T-cell (primary cell): ENCODE measurements at places on chromosomes 4 and X.

DNA sequence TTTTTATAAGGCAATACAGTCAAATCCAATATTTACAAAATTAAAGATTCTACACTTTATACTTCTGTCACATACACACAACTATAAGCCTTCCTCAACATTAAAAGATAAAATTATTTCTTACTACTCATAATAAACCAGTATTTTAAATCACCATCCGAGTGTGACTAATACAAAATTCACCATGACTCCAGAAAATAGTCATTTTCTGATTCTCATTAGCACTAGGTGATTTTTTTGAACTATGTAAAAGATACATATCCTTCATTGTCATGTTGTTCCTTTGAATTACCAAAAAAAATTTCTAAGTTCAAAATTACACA is 646 bp upstream of the SLC7A11 start:
- no peak for DNase-seq

DNA sequence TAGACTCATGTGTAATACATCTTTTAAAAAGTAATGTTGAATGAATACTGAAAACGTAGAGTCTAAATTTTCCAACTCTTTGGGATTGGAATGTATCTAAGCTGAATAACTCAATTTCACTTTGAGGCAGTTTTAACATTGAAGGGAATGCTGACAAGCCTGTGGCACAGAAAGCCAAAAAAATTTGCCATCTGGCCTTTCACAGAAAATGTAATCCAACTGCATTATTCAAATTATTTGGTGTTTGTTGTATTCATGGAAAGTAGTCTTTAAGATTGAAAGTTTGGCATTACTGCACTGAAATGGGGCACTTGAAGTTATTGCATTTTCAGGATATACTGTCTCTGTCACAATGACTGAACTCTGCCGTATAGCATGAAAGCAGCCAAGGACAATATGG is 186.9 kb downstream of the FRMPD4 start:
- no peak for DNase-seq

- no peak for DNase-seq
Measured at GRCh38 chrX:129780441-129781105, 824 bp downstream of the SASH3 start.

- DNase-seq: no peak
Measured at GRCh38 chrX:136674270-136674985, 26.5 kb downstream of the CD40LG start.

DNA sequence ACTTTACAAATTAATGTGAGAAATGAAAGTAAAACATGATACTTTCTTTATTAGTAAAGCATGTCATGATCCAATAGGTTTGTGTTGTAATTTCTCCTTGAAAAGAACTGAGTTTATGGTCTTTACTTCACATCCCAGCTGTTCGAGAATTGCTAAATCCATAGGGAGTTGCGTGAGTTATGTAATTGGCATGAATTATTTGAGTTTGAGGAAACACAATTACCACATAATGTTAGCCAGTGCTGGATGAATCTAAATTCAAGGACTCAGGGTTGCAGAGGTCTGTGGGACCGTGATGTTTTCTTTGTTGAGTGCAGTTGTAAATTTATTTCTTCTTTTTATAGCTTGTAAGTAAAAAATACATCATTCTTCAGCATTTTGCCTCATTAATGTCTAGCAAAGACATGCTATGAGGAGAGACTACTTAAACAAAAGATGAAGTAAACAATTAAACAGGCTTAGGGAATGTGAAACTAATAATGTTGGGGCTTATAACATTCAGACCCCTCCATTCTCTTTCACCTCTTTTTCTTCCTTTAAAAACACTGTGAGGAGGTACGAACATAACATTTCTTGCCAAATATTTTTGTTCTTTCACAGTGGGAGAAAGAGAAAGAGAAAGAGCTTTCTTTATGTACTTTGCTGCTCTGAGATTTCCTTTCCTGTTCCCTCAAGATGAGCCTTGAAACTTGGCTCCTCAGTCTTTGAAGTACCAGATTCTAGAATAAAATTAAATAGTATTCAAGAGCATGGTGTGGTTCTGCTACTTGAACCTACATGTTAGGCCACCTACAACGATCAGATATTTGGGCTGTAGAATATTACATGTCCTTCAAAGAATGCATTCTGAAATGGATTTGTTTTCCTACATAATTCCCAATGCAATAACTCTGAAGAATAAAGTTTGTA is 159.6 kb upstream of the ANK2 start:
- DNase-seq: no peak

- DNase-seq: no peak
Measured at GRCh38 chr4:152976212-152976761, 40.2 kb downstream of the FHDC1 start.

DNA sequence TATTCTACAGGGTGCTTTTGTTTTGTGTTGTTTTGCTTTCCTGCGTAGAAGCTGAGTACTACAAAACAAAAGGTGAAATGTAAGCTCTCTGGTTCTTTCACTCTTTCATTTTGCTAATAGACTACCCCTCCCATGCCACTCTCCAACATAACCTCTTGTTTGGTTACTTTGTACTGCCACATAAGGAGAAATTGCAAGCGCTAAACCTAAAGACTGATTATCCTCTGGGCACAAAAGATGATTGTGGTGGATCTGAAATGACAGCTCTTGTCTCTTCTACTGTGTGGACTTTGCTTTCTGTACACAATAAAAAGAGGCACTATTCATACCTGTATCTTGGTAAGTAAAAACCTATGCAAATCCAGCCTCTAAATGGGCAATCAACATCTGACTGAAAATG is 5.3 kb downstream of the MBNL3 start:
- DNase-seq: no peak

DNA sequence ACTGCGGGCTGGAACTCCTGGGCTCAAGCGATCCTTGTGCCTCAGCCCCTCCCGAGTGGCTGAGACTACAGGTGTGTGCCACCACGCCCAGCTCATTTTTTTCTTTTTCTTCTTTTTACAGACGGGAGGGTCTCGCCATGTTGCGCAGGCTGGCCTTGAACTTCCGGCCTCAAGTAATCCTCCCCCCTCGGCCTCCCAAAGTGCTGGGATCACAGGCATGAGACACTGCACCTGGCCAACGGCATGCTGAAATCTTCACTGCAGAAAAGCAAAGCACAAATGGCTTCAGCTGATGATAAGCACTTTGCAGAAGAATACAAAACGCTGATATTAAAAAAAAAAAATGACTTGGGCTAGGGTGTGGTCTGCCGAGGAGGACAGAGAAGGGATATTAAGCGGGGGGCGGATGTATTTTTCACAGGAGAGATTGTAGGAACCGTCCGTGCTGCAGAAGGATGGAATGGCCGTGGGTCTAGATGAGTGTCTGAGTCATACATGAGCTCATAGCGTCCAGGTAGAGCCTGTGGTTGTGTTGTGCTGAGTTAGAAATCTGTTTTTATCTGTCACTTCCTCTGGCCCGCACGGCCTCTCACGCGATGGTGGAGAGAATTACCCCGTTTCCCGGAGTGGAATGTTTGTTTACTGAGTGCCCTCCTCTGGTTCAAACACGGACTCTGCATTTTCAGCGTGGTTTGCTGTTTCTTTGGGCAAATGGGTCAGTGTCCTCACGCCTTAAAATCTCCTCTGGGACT is 8.5 kb upstream of the AKAP17A start:
- DNase-seq: no peak

DNA sequence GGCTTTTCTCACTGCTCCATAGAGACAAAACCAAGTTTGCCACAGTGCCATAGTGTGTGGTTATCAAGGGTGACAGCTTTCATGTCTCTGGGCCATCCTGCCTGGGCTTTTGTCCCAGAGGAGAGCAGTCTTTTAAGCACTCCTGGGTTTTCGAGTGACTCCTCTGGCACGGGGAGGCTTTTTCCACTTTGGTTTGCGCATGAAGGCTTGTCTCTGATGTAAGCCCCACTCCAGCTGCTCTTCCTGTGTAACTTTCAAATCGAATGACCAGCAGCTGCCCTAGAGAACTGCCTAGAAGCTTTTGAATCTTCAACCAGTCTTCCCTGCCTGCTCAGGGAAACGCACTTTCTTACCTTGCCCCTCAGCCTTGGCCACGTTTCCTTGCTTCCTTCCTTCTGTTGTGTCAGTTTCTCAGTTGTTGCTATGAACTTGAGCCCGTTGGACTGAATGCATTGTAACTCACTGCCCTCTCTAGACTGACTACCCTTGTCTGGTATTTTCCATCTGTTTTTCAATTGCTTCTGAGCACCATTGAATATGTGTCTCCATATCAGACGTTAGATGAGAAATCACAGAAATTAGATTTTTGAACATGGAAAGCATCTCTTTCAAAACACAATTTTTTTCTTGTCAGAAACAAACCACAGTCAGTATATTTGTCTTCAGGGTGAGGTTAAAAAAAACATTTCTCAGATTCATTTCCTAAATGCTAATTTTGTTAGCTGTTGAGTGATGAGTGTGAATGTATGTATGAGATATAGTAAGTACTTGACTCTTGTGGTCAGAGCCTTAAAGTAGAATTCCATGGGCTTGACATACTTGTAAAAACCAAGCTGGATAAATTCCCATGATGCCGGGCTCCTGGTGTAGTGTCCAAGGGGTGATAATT is 45.3 kb downstream of the SLC9A6 start:
- DNase-seq: no peak

GRCh38 chr4:36757580-36758311 is 476.3 kb downstream of the DTHD1 start:
- no peak for DNase-seq

GRCh38 chr4:88836216-88836615 is 138.6 kb upstream of the NAP1L5 start:
- no peak for DNase-seq

GRCh38 chrX:53717205-53717604 is 30.7 kb upstream of the HUWE1 start:
- DNase-seq: no peak

DNA sequence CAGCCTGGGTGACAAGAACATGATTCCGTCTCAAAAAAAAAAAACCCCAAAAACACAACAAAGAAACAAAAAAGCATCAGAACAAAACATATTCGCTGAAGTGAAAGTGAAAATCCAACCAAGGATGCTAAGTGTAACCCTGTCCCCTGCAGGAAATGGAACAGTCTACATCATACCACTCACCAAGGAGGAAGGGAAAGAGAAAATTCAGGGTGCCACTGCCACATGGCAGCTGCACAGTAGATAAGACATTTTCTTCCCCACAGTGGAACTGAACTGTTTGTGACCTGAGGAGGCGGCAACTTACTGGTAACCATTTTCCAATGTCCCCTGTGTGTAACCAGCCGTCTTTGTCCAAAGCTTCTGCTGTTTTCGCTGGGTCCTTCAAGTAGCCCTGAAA is 28.2 kb upstream of the CENPU start:
- peak; percentile 38 for DNase-seq

- DNase-seq: no peak
Measured at GRCh38 chrX:73447311-73447794, 500 bp downstream of the CDX4 start.

DNA sequence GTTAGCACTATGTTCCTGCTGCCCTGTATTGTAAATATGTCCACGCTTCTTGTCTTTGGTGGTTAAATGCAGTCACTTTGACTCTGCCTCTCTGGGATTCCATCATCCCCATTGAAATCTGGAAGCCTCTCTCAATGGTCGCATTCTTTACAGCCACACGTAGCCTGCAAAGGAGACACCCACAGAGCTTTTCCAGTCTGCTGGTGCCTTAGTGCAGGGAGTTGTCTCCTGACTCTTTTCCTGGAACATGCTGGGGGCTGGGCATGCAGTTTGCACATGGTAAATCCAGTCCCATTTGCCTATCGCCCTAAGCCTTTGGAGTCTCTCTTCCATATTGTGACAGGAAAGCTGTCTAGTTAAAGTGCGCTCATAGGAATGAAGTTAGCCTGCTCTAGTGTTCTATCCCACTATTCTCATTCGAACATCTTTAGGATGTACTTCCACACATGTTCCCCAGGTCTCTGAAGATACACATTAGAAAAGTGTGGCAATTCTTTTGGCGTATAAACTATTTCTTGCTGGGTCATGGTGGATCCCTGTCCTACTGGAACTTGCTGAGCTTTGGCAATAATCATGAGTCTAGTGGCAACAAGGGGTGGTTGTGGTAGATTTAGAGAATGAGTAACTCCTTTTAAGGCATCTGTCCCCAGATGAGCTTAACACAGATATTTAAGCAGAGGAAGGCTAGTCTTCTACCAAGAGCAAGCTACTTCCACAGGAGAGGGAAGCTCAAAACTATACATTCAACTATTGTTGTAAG is 33.7 kb downstream of the COQ2 start:
- no peak for DNase-seq

DNA sequence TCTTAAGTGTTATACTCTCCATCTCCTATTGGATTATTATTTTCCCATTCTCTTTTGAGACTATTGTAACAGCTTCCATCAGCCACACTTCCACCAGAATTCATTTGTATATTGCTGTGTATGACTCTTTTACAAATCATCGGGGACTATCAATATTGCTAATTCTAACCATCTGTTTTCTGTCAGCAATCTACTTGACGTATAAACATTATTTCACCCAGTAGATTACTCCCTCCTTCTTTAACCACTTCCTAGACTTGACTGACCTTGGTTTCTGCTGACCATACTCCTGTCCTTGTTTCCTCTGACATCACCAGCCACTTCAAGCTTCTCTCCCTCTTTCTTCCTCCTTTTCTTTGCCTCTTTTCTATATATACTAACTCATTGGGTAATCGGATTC is 402.9 kb downstream of the PCDH18 start:
- no peak for DNase-seq

- DNase-seq: no peak
Measured at GRCh38 chr4:143514169-143514495, 630 bp downstream of the SMARCA5 start.

- DNase-seq: no peak
Measured at GRCh38 chr4:84503495-84504437, 4.7 kb upstream of the NKX6-1 start.

DNA sequence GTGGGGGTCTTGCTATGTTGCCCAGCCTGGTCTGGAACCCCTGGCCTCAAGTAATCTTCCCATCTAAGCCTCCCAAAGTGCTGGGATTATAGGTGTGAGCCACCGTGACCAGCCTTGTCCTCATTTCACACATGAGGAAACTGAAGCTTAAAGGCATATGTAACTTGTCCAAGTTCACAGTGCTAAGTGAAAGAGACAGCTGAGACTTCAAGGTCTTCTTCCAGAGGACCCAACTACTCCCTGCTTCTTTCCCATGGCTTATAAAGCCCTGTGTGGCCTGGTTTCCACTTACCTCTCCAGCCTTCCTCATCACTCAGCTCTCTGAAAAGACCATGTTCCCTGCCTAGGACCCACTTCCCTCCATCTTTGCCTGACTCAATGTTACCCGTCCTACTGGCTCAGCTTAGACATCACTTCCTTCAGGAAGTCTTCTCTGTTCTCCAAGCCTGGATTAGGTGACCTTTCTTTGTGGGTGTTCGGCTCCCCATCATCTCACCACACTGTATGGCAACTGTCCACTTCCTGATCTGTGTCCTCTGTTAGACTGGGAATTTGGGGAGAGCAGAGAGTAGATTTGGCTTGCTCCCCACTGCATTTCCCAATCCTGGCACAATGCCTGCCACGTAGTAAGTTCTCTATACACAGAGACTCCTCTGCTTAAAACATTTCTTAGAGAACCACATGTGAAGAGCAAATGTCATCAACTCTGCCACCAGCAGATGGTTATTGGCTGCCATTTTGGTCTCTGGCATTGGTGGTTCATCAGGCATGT is 30.4 kb upstream of the LAMP2 start:
- no peak for DNase-seq
